ENCODE measurements at places on chromosomes 6 and 20.

GRCh38 chr20:48892891-48893290, 28.6 kb upstream of the ARFGEF2 start:
- no peak for DNase-seq

GRCh38 chr6:142185641-142186040, 38.6 kb downstream of the VTA1 start:
- no peak for DNase-seq

- DNase-seq, result no peak
These were observed 21.8 kb upstream of the MCUR1 start for GRCh38 chr6:13836170-13836569.

- no peak for DNase-seq
These were observed 53.0 kb upstream of the MLIP start for GRCh38 chr6:54058236-54058635.

DNA sequence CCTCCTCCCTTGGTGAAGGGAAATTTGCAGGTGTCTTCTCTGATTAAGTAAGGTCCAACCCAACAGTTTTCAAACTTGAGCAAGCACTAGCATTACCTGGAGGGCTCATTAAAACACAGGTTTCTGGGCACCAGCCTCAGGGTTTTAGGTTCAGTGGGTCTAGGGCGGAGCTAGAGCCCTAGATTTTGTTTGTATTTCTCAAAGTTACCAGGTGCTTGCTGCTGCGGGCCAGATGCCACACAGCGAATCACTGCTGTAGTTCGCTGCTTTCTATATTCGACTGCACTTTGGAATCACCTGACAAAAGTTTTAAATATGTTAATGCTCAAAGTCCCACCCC, 869 bp downstream of the COL21A1 start:
- DNase-seq, result no peak

DNA sequence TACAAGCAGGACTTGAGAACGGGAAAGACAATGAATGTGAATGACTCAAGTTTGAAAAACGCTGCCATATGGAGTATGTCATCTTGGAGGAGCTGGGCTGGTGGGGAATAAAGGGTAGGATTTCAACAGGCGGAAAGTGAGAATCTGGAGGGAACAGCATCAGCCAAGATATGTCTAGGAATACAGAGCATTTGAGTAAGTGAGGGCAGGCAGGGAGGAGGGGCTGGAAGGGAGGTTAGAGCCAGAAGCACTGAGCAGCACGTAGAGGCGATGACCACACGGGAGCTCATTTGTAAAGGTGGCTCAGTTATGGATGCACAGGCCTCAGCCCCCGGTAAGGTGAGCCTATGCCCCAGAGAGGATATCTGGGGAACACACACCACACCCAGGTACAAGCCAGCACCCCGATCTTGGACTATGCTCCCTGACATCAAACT, 115.1 kb downstream of the ZMYND8 start:
- DNase-seq, result no peak

DNA sequence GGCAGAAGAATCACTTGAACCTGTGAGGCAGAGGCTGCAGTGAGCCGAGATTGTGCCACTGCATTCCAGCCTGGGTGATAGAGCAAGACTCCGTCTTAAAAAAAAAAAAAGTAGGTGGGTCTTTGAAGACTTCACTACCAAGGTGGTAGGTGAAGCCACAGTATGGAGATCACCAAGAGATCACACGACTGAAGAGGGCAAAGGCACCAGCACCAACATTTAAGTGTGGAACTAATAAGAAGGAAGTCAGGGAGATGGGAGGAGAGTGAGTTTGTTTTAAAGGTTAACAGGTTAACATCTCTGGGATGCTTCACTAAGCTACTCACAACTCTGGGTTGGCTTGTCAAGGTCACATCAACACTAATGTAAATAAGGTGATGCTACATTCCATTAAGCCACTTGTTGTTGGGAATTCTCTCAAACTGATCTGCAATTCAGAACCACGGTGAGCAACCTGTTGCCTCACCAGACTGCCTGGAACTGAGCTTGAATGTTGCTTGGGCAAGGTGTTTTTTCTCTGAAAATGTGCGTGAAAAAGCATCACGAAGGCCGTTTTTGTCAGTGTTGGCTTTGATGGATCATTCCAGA, 48.7 kb downstream of the KCTD20 start:
- DNase-seq, result no peak

- DNase-seq, result no peak
These were observed 5.2 kb downstream of the TTLL9 start for GRCh38 chr20:31875671-31876070.

- DNase-seq, result no peak
These were observed 2.2 kb upstream of the NNAT start for GRCh38 chr20:37518606-37519507.

GRCh38 chr6:53691667-53692133, 26.1 kb upstream of the KLHL31 start:
- no peak for DNase-seq

- DNase-seq, result no peak
These were observed 3.6 kb upstream of the ADGRG6 start for GRCh38 chr6:142297996-142298753.

GRCh38 chr20:8117636-8118035, 14.4 kb upstream of the PLCB1 start:
- no peak for DNase-seq

DNA sequence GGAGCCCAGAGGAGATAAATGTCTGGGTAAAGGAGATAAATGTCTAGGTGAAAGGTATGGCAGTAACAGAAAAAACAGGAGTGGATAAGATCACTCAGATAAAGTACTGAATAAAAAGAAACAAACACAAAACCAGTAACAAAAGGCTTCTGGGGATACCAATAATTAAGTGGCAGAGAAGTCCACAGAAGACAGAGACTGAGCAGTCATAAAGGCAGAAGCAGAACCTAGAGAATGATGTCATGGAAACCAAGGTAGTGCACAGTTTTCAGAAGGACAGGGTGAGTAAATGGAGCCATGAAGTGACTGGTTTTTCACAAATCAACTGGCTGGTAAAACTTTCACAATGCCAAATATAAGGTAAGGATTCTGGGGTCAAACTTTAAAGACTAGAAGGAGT, 80.9 kb upstream of the PLN start:
- no peak for DNase-seq

DNA sequence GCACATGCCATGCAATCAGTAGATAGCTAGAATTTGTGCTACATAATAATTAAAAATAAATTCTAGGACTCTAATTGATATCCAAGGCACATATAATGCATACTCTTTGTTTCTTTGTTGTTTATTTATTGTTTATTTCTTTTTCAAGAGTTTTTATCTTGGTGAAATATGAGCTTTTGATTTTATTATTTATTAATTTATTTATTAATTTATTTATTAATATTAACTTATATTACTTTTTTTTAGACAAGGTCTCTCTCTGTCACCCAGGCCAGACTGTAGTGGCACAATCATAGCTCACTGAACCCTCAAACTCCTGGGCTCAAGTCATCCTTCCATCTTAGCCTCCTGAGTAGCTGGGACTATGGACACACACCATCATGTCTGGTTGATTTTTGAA, 519.9 kb downstream of the HAO1 start:
- no peak for DNase-seq

GRCh38 chr6:7954477-7955200, 44.1 kb upstream of the TXNDC5 start:
- DNase-seq, result no peak

DNA sequence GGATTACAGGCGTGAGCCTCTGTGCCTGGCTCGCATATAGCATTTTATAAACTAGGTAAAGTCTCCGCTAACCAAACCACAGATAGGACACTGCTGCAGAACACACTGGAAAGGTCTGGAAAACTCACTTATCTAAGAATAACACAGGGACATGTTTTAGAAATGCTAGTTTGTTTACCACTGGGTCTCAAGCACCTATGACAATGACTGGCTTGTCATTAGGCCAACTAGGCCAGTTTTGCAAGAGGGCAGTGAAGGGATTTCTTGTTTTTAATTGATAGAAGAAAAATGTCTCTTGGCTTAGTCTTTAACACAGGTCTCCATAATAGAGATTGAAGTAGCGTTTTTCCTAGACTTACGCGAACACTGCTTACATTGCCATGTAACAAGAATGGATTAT, 201.4 kb downstream of the TMEM242 start:
- no peak for DNase-seq

- no peak for DNase-seq
These were observed 2.1 kb upstream of the TBXT start for GRCh38 chr6:166169549-166170421.

DNA sequence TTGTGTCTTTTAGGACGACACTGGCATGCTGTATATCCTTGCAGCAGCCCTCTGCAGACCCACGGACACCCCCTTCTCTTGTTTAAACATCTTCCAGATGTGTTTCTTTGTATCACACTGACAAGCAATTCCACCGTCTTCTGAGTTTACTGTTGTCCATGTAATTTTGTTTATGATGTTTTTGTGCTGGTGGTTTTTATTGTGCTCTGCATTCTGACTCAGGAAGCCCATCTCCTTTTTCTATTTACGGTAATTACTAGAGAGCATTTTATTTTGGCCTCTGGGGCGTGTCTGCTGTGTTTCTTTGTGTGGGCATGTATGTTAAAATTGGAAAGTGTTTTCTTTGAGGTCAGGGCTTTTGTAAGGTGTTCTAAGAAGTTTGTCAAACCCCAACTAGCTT, 111.9 kb downstream of the JARID2 start:
- no peak for DNase-seq

DNA sequence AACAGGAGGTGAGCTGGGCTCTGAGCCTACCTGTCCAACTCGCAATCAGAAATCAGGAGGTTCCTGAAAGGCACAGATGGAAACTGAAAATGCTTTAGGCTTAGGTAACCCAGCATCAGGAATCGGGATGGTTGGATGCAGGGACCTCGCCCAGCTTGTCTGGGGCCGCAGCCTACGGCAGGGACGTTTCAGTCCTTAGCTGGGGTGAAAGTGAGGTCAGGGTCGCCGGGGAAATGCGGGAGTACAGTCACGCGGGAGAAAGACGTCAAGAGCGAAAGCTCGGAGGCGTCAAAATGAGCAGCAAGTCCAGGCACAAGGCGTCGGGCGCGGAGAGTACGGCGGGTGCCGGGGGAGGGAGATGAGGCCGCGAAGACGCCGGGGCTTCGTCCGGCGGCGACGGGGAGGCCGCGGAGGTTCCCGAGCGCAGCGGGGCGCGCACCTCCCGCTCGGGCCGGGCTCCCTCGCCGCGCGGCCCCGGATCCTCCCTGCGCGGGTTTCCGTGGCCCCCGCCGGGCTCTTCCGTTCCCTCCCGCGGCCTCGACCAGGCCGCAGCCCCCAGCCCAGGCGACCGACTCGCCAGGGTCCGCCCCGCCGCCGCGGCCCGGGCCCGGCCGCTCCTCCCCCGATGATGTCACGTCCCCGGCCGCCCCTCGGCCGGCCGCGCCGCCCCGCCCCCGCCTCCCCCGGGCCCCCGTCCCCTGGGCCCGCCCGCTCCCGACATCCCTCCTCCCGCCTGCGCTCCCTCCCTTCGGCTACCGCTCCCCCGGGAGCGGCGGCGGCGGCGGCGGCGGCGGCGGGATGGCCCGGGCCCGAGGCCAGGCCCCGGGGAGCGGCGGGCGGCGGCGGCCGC, at the start of gene EBF4:
EBF4 (plus strand) TSS at position 745 of the 850 bp plus-strand sequence. CDS start 866 bp downstream, outside the sequence.
- no peak for DNase-seq

GRCh38 chr20:10733122-10733521, 59.3 kb upstream of the JAG1 start:
- no peak for DNase-seq

- no peak for DNase-seq
These were observed at the start of gene CRISP1 for GRCh38 chr6:49866485-49866943. TSS of gene CRISP1 (minus strand) at chr6:49866535. CDS start at chr6:49857400, 9,135 bp downstream.

- no peak for DNase-seq
These were observed 236.9 kb downstream of the BCAS1 start for GRCh38 chr20:53833333-53834061.

- DNase-seq, result no peak
These were observed 300.1 kb downstream of the CDH26 start for GRCh38 chr20:60258255-60258863.

DNA sequence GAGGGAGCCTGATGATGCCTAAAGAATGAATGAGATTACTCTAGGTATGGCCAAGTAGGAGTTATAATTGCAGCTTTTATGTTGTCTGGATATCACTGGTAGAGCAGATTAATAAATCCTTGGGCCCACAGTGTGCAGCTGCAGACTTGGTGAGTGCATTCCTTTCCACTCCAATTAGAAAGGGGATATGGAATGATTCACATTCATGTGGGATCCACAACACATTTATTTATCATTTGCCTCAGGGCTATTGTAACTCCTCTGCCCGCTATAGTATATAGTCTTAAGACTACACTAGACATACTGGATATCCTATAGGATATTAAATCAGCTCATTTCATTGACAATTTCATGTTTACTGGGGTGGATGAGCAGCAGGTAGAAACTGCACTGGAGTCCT, 11.6 kb upstream of the HLA-G start:
- DNase-seq, result no peak

DNA sequence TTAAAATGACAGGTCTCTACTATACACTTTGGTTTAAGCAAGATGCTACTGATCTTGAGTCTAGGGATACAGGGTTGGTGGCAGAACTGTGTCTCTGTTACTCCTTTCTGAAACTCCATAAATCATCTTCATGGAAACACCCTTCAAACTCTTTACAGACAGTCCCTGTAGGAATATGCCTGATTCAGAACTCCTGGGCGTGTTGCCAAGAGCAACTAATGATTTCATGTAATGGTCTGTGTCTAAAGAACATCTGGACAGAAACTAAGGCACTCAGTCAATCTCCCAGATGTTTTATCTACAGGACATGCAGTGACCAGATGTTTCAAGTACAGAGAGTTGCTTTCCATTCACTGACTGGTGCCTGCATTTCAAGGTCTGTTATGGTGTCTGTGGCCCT, 464.4 kb upstream of the CHD6 start:
- DNase-seq, result no peak

DNA sequence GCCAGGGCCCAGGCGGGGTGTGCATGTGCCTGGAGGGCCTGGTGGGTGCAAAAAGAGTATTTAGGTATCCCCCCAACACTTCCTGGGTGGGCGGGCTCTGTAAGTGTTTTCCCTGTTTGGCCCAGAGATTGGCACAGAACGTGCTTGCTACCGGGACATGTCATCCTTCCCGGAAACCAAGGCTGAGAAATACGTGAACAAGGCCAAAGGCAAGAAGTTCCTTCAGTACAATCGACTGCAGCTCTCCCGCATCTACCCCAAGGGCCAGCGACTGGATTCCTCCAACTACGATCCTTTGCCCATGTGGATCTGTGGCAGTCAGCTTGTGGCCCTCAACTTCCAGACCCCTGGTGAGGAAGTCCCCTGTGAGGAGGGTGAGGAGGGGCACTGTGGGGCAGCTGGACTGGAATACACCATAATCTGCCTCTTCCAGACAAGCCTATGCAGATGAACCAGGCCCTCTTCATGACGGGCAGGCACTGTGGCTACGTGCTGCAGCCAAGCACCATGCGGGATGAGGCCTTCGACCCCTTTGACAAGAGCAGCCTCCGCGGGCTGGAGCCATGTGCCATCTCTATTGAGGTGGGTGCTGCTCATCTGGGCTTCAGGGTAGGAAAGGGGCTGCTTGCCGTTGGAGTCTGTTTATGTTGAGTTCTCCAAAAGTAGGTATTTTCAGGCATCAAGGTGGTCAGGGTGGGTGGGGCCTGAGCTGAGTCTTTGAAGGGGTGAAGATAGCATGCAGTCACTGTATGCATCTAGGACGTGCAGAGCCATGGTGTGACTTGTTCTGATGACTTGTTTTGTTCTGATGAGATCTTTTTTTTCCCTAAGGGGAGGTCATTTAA, 35.2 kb downstream of the PLCG1 start:
- no peak for DNase-seq

GRCh38 chr6:110815015-110815410, 256 bp downstream of the CDK19 start:
- no peak for DNase-seq
